ENCODE measurements at places on chromosomes 12 and 14.

- no peak for DNase-seq
Observed at GRCh38 chr12:120368789-120369602, at the start of gene MSI1. MSI1 (minus strand) TSS chr12:120369164; CDS start chr12:120369091, 73 bp downstream.

DNA sequence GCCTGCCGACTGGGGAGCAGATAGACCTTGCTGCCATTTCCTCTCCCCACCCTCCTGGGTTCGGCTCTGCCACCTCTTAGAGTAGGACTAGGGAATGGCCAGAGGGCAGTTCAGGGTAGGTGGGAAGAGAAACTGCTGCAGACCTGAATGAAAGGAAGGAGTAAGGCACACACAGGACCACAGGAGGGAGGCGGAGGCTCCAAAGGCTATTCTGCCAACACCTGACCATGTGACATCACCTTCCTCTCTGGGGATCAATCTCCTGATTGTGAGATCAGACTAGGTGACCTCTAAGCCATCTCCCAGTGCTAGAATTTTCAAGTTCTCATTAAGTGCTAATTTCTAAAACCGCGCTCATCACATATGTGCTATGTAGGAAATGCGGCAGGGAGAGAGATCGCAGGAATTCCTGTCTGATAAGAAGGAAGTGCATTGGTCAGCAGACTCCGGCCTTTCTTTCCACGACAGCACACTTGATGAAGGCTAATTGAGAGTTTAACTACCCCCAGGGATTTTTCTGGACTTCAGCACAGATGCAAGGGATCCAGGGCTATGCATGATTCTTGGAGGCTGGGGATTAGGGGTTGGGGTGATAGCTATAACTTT lies 11.5 kb upstream of the TSPAN11 start:
- DNase-seq: no peak

- no peak for DNase-seq
Observed at GRCh38 chr12:117774941-117775775, 193.6 kb downstream of the KSR2 start.

GRCh38 chr12:80442426-80443222 lies 1.4 kb upstream of the PTPRQ start:
- DNase-seq: no peak

- DNase-seq: no peak
Observed at GRCh38 chr12:27333403-27334009, 870 bp downstream of the BMAL2 start.

All from SHP77 (cell line).